CD8-positive, alpha-beta memory T cell (primary cell): ENCODE measurements at places on chromosomes 16 and 17.

DNA sequence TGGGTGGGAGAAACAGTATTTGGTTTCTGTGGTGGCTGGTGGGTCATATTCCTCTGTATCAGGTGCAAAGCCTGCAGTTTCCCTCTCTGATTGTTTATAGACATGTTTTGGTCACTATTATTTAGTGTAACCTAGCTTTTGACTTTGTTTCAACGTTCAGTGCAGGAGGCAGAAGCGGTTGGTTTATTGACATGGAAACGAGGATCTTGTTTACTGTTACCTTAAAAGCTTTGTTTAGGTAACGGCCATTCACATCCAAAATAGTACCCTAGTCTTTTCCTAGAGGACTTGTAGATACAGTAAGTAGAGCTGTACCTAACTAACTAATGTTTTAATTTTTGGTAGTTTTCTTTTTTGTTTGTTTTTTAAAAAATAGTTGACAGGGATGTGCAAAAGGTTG lies 3.5 kb downstream of the MSI2 start:
- no peak for DNase-seq

GRCh38 chr17:66098040-66098439 lies 93.9 kb downstream of the CEP112 start:
- DNase-seq = no peak

- DNase-seq = peak; percentile 27
These were observed 2.0 kb downstream of the MAF start for GRCh38 chr16:79598348-79599181.

GRCh38 chr16:12294471-12294870 lies 317.9 kb downstream of the SNX29 start:
- DNase-seq = no peak

DNA sequence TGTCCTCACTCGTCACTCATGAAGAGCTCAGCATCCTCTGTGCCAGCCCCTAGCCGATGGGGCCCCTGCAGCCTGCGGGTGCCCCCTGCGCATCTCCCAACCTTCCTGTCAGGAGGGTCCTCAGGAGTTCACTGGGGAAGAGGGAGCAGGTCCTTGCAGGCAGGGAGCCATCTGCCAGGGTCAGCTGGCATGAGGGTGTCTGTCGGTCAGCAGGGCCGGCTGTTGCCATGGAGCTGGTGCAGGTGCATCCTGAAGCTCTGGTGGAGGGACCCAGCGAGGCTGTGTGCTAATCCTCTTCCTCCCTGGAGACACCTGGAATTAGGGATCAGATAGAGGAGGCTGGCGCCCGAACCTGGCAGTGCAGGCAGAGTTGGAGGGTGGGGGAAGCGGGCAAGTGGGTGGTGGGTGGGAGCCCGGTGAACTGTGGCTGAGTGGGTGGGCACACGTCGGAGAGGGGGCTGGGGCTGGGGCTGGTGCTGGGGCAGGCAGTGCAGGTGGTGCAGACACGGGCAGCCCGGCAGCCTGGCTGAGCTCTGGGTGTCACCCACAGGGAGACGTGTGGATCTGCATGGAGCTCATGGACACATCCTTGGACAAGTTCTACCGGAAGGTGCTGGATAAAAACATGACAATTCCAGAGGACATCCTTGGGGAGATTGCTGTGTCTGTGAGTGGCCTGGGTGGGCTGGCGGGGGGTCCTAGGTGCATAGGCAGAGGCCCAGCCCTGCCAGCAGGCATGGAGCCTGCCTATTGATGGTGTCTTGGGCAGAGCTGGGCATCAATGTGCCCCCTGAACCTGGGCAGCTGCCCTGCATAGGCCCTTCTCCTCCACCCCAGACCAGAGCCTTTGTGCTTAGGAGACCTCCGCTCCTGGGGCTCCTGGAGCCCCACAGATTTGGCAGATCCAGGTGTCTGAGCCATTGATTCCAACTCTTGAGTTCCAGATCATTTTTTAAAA lies 17.4 kb downstream of the MAP2K3 start:
- no peak for DNase-seq

DNA sequence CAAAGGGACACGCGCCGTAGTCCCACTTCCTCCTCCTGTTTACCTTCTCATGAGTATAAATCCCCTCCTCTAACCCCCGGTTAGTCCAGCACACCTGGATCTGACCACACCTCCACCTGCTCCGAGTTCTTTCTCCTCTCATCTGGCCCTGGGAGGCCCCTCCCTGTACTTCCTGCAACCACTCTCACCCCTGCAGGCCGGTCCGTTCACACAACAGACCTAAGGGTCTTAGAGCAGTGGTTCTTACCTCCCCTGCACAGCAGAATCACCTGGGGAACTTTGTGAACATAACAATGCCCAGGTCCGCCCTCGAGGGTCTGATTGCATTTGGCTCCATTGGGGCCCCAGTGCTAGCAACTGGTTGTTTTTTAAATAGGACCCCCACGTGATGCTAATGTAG lies 24.8 kb downstream of the TMEM114 start:
- no peak for DNase-seq

DNA sequence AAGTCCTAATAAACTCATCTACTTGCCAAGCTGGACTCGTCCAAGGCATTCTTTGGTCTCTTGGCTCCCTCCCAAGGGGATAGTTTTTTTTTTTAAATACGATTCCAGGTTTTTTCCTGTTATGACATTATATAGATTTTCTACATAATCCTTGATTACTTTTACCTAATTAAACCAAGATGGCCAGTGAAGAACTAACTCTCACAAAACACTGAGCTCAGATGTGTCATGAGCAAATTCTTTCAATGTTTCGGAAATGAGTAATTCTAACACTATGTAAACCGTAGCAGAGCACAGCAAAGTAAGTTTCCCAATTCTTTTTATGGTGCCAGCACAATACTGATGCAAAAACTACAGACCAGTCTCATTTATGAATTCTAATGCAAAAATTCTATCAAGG lies 1.8 kb downstream of the ZNF23 start:
- DNase-seq = no peak

DNA sequence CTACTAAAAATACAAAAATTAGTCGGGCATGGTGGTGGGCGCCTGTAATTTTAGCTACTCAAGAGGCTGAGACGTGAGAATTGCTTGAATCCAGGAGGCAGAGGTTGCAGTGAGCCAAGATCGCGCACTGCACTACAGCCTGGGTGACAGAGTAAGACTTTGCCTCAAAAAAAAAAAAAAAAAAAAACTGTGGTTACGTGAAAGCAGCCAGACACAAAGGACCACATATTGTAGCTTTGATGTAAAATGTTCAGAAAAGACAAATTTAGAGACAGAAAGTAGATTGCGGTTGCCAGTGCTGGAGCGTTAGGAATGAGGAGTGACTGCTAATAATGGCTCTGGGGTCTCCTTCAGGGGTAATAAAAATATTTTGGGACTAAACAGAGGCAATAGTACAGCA lies 4.0 kb upstream of the MEAK7 start:
- no peak for DNase-seq

- peak; percentile 27 for DNase-seq
These were observed 955 bp downstream of the ACLY start for GRCh38 chr17:41917679-41918313.

DNA sequence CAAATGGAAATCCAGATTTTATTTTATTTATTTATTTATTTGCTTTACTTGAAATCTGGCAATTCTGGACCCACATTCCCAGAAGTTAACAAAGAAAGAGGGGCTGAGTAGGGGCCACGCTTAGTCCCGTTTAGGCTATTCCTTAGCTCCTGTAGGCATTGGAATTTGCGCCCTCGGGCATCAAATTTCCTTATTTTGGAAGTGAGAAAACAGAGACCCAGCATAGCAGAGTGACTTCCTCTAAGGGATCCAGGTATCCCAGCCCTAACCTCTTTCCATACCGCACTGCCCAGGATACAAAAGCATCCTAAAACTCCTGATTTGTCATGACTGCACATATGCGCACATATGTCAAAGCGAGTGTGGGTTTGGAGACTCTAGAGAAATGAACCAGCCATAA lies 19.0 kb upstream of the SMG1 start:
- no peak for DNase-seq

GRCh38 chr16:64865069-64865696 lies 256.7 kb downstream of the CDH11 start:
- no peak for DNase-seq

DNA sequence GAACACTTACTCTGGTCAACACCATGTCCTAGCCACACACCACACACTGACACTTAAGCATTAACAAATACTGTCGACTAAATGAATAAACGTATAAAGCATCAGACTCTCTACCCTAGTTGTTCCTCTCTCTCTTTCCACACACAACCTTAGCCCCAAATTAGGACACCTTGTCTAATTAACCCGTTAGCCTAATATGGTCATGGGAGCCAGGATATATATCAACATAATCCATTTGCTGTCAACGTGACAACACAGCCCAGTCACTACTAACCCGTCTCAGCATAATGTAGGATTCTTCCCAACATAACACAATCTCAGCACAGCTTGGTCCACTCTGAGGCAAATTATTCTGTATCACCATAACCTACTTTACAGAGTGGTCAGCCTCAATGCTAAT lies 2.2 kb downstream of the DVL2 start:
- DNase-seq = no peak

DNA sequence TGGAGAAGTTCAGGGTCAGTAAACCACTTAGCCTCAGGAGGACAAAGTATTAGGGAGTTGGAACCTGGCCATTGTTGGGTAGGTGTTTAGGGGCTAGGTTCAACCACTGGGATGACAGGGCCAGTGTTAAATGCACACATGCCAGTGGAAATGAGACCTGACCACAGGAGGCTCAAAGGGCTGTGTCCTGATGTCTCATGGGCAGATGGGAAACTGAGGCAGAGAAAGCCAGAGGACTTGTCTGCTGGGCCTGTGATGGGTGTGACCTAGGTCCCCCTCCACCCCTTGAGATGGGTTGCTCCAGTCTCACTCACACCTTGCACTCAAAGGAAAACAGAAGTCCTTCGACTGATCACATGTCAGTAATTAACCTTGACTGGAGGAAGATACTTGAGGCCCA lies 16.0 kb downstream of the CPNE2 start:
- no peak for DNase-seq

DNA sequence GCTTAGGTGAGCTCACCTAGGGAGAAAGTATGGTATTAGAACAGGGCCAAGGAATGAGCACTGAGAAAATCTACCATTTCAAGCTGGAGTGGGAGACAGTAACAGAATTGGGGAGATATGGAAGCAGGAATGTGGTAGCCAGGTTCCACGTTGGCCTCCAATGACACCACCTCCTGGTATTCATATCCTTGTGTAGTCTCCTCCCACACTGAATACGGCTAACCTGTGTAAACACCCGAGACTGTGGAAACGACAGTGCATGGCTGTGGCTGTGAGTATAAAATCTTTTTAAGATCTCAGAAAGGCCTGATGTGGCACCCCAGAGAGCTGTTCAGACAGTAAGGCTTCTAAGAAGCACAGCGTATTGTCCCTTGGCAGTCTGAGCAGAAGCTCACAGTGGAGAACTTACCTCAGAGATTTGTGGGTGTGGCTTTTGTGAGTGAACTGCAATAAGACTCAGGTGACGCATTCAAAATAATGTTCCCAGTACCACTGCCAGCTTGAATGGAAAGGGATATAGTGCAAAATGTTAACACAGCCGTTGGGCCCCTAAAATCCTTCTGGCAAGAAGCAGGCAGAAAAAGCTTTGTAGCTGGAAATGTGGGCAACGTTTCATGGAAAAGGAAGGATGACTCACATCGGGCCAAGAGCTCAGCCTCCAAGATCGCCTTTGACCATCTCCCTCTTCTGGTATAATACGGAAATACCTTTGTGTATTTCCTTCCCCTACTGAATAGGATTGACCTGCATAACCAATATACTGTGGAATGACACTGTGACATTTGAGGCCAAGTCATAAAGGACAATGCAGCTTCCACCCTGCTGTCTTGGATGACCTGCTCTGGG lies 14.4 kb downstream of the SDR42E1 start:
- no peak for DNase-seq

DNA sequence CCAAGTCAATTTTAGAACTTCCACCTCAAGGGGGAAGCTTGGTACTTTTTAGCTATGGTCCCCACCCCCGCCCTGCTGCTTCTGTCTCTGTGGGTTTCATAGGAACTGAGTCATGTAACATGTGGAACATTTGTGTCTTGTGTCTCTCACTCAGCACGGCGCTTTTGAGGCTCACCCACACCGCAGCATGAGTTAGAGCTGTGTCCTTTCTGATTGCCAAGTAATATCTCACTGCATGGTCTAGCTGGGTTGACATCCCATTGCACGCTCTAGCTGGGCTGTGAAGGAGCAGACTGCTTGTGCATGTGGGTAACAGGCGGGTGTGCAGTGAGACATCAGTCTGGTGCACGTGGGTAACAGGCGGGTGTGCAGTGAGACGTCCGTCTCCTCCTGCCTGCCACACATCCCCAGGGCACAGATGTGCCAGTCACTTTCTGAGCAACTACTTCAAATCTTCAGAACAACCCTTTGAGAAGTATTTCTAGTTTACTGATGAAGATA lies 26.4 kb upstream of the SLC7A5 start:
- DNase-seq = peak; percentile 48

GRCh38 chr17:9959377-9959981 lies 54.4 kb upstream of the RCVRN start:
- DNase-seq = no peak

GRCh38 chr16:79599837-79600637 lies 500 bp downstream of the MAF start:
- no peak for DNase-seq

DNA sequence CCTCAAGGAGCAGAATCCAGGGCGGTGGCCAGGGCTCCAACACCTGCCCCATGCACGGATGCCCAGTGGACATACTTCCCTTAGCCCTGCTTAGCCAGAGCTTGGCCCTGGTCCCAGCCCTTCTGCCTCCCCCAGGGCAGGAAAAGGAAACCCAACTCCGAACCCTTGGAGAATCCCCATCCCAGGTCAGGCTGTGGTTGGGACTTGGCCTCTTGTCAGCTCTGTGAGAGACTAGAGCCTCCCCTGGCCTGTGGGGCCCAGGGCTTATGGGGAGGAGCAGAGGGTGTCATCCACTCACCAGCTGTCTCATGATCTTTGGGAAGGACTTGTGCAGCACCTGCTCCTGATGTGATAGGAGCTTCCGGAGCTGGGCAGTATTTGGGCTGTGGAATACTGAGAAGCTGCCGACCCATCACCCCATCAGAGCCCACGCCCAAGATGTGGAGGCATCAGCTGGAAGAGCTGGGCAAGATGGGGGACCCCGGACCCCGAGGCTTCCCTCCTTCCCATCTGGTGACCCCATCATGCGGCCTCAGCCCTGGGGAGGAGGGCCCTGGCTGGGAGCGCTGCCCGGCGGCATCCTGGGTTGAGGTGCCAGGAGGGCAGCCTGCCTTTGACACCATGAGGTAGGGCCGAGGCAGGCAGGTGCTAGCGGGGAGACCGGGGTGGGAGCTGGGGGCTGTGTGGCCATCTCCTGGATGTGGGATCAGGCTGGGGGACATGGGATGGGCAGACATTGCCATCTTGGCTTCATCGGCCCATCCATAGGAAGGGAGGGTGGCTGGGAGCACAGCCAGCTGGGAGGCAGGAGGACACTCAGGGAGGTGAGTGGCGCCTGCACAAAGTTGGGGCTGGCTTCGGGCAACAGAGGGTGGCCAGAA lies 45.1 kb downstream of the TNFRSF13B start:
- peak; percentile 33 for DNase-seq

- DNase-seq = no peak
These were observed 18.4 kb downstream of the PLCG2 start for GRCh38 chr16:81797443-81797842.

GRCh38 chr17:75773121-75773807 lies 8.3 kb upstream of the GALK1 start:
- no peak for DNase-seq
